ENCODE measurements at places on chromosomes 5 and 9. TPM values are rescaled to one million over a fixed set of nuclear protein-coding genes. Genes with fewer than 3 reads are reported as not detected.

DNA sequence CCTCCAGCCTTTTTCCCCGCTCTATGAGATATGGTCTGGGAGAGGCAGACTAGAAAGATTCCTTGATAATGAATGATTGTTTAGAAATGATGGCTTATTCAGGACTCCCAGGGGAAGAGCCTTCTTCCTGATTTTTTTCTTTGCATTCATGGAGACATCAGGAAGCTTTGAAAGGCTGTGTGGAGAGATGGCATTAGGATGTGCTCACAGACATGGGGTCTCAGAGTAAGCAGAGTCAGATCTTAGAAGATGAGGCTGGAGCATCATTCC lies 37.1 kb downstream of the PPARGC1B start:
- DNase-seq, result no peak

The TMEM171 gene
- total RNA-seq, result not detected

- DNase-seq, result no peak
These were observed 198.1 kb downstream of the ROR2 start for GRCh38 chr9:91751922-91752321.

The TRMO gene
- total RNA-seq, result 25.7 TPM

- no peak for DNase-seq
These were observed 33.7 kb downstream of the CRB2 start for GRCh38 chr9:123389698-123390097.

GRCh38 chr5:101942321-101942882 lies 353.7 kb downstream of the SLCO4C1 start:
- no peak for DNase-seq

The NSA2 gene
- total RNA-seq, result 182 TPM

The CDH10 gene
- under 0.01 TPM for total RNA-seq

GRCh38 chr9:113480612-113481011 lies 17.1 kb downstream of the RGS3 start:
- DNase-seq, result peak; percentile 50

DNA sequence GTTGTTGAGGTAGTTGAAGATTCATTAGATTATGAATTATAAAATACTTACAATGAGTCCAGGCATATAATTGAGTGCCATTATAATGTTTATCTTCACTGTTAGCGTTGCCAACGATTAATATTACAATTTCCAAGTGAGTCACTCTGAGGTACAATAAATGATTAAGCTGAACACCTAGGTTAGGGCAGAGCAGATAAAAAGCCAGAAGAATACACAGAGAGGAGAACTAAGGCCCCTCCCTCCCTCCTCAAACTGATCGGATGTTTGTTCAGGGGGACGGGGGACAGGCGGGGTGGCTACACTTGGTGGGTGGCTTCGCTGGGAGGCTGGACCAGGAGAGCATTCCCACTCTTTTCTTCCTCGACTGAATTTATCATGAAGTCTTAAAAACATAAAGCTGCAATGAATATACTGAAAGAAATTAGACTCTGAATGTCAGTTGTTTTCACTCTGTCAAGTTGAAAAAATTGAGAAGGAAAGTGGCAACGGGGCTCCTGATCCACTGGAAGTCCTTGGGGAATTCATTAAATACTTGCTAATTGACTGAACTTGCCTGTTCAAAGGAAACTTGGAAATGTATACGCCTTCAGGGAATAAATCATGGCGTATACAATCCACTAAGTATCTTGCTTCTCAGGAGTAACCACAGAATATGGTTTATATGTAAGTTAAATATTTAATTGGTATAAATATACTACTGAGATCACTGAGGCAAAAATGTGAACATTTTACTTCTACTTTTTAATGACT lies 198.1 kb downstream of the TSSK1B start:
- no peak for DNase-seq

GRCh38 chr5:43687275-43687674 lies 84.3 kb downstream of the NNT start:
- no peak for DNase-seq

GRCh38 chr5:19301271-19301670 lies 686.7 kb downstream of the CDH18 start:
- DNase-seq, result no peak

DNA sequence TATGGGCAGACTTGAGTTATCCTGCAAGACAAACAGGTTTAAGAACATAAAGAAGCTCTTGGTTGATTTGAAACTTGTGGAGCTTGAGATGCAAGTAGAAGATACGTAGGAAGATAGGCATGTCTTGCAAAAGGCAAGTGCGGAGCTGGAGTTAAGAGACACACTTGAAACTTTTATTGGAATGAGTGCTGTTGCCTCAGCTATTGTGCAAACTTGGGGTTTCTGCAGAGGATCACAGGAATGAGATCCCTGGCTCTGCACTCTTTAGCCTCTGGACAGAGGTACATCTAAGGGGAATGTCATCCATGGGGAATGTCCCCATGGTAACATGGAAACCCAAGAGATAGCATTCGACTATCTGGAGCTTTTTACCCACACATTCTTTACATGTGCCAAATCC lies 121.1 kb downstream of the ADCY2 start:
- DNase-seq, result no peak

The ZNF883 gene
- total RNA-seq, result 1.4 TPM

Measured in sigmoid colon (tissue), 7 donors.